ENCODE measurements at places on chromosomes 3 and 15.

GRCh38 chr3:44682182-44682896, 30.1 kb upstream of the ZNF502 start:
- peak; percentile 82 for DNase-seq

DNA sequence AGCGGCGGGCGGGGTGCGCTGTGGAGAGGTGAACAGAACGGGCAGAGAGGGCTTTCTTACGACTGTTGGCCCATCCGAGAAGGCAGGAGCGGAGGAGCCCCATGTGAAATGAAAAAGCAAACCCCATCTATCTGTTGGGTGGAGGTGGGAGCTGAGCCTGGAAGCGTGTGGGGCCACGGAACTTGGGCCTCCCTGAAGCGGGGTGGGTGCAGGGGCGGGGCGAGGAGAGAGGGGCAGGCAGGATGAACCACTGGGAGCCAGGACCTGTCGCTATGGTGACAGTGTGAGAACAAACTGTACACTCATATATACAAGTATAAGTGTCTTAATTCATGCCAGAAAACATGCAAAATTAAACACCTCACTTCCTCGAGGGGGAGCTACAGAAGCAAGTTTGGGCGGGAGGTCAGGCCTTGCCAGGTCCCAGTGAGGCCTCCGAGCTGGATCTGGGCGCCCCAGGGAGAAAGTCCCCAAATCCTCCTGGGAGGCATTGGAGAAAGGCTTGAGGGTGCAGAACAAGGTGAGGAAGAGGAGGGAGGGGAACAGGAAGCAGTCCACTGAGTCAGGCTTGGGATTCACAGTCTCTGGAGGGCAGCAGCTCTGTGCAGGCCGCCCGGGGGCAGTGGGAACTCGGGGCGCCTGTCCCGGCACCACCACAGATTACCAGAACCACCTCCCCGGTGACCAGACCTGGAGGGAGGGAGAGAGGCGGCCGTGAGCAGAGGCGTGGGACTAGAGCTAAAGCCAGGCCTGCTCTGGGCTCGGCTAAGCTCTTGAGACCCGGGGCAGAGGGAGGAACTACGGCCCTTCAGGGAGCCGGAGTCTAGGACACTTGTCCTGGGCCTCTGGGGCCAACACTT, 34.8 kb downstream of the RBPMS2 start:
- peak; percentile 45 for DNase-seq

GRCh38 chr15:37572401-37572800, 362.0 kb upstream of the TMCO5A start:
- DNase-seq = no peak

DNA sequence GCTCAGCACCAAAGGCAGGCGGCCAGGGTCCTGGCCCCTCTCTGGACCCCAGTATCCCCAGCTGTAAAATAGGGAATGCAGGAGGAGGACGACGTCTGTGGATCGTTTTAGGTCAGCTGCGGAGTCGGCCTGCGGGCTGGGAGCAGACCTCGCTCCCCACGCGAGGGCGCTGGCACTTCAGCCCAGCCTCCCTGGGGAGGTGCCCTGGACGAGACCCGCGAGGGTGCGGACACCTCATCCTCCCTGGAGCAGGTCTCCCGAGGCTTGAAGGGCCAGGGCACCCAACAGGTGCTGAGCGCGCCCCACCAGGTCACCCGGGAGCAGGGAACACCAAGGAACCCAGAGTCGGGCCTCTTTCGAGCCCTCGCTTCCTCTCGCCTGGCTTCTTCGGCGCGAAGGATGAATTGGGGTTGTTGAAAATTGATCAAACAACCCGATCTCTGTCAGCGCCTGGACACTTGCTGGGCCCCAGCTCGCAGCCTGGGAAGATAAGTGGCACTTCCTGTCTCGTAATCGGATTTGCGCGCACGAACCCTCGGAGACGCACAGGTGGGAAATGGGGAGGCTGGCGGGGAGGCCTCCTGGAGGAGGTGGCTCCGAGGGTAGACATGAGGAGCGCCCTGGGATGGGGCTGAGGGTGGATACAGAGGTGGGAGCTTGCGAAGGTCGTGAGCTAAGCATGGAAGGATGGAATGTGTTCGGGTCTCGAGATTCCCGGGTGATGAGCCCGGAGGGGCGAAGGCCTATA, 588 bp upstream of the VIPR1 start:
- DNase-seq = peak; percentile 26

DNA sequence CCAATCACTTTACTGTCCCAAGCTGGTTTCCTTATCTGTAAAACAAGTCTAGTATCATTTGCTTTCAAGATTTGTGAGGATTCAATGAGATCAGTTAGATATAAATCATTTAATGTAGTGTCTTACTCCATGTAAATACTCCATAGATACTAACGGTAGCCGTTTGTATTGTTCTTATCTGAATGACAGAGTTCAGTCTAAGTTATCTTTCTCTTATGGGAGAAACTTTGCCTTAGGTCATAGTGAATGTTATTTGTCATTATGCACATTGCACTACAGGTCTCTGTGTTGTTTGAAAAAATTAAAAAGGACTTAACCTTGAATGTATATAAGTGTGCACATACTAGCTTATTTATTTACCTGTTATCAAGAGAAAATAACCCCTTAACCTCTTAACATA, 44.7 kb downstream of the MBNL1 start:
- DNase-seq = no peak

DNA sequence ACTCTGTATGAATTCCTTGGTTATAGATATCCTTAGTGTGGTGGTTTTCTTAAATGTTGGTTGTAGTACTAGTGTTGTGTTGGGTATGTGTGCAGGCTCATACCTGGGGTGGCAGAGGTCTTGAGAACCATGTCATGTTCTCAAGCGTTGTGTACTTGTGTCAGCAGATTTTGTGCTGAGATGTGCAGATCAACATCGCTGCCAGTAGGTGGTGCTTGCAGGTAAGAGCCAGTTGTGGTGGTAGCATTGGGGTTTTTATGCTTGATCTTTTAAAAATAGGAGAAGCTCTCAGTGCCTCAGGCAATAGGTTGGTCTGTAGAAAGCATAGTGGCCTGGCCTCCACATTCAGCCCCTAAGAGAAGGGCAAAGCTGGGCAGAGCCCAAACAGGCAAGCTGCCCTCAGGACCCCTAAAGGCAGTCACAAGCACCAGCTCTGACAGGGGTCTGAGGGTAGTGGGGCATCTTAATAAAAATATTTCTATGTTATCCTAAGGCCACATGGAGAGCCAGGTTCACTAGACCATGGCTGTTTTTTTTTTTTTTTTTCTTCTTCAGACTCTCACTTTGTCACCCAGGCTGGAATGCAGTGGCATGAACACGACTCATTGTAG, 164.0 kb downstream of the IL20RB start:
- DNase-seq = peak; percentile 30

DNA sequence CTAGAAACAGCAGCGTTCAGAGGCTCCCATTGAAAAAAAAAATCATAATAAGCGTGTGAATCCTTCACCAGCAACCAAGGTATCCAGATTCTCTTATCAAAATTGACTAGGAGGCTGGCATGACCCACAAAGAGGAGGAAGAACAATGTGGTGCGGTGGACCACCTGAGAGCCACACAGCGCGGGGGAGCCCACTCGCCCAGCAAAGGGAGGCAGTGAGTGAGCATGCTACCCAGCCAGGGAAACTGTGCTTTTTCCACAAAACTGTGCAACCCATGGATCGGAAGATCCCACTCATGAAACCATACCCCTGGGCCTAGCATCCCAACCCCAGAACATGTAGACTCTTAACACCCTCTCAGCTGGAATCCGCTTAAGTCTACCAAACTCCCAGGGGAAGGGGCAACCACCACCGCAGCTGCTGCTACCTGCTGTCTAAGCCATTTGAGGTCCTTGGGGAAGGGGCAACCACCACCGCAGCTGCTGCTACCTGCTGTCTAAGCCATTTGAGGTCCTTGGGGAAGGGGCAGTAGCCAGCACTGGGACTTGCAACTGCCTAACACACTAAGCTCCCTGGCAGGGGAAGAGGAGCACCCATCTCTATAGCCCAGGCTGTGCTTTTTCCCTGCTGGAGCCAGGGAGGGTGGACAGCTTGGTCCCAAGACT, 102.8 kb upstream of the CLDN18 start:
- DNase-seq = no peak

- peak; percentile 81 for DNase-seq
Observed at GRCh38 chr15:80615783-80616391, 79.2 kb upstream of the ABHD17C start.

DNA sequence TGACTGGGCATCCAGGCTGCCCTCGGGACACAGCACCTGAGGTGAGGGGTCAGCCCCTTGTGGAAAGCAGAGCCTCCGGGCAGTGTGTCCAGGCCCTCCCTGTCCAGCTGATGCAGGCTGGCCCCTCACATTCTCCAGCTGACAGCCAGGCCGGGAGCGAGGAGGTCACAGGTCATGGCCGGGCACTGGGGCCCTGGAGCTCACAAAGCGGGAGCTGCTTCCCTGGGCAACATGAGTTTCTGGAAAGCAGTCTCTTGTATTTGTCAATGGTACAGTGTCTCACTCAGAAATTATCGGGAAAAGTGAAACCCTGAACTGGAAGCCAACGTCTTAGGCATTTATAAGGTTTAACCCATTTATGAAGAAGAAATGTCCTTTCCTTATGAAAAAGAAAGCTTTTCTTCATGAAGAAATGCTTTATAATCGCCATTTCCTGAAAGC, 118.5 kb downstream of the OPA1 start:
- no peak for DNase-seq

- no peak for DNase-seq
Observed at GRCh38 chr15:33934396-33934795, 33.9 kb upstream of the CHRM5 start.

DNA sequence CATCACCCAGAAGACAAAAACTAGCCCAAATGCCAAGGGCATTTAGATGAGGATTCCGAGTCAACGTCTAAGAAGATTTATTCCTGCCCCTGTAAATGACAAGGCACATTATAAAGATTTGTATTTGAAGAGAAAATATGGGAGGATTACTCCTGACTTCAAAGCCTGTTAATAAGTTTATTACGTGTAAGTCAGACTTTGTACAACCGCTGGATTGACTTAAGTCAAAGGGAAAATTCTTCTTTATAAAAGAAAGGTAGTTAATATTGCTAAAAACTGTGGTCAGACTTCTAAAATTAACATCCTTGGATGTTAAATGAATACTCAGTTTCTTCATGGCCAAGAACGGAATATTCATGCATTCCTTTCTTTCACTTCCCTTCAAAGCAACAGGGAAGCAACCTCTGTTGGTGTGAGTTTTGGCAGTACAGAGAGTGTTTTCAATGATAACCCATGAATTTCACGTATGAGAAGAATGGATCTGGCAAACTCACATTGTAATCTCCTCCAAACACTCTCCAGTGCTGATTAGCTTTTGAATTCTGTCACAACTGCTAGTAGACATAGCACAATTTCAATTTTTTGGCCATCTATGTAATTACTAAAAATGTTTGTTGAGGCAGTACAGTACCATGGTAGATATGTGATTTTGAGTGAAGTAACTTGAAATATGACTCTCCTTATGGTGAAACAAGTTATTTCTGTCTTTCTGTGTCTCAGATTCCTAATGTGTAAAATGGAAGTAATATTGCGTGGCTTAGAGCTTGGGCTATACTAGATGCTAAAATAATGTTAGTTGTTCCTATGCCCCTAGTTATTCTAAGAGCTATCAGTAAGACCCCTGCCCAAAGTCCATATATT, 62.0 kb downstream of the PLD1 start:
- DNase-seq = peak; percentile 70

DNA sequence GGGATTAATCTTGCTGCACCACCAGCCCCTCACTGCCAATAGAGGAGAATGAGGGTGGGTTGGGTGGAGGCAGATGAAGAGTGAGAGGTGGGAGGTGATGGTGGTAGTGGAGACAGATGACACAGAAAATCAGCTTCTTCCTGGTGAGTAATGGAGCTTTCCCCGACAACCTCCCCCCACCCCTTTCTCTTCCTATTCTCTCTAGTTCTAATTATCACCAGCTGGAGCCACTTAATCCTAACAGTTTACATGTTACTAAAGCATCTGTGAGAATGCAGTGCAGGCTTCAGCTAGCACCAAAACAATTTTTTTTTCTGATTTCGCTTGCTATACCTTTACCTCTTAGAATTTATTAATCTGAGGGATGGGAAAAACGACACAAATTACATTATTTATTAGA, 116.1 kb upstream of the DNAJC19 start:
- DNase-seq = no peak

GRCh38 chr3:16305111-16305541, 40.1 kb downstream of the OXNAD1 start:
- DNase-seq = no peak

- DNase-seq = peak; percentile 70
Observed at GRCh38 chr3:133426721-133427120, 26.9 kb downstream of the BFSP2 start.

- no peak for DNase-seq
Observed at GRCh38 chr3:31572236-31573004, 39.7 kb downstream of the STT3B start.

- DNase-seq = peak; percentile 5
Observed at GRCh38 chr15:98506711-98507110, 141.6 kb upstream of the IGF1R start.

GRCh38 chr3:124858275-124858674, 28.9 kb downstream of the ITGB5 start:
- peak; percentile 80 for DNase-seq

DNA sequence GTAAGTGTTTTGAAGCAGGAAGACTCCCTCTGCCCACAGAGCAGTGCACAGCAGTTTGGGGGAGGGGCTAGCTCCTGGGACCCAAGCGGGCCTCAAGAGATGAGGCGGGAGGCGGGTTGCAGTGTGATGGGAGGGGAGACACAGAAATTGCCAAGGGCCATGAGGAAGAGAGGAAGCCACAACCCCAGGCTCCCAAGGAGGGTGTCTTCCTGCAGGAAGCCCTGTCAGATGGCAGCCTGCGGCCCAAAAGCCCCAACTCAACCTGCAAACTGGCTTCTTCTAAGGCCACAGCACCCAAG, 7.3 kb upstream of the ISLR2 start:
- DNase-seq = no peak

DNA sequence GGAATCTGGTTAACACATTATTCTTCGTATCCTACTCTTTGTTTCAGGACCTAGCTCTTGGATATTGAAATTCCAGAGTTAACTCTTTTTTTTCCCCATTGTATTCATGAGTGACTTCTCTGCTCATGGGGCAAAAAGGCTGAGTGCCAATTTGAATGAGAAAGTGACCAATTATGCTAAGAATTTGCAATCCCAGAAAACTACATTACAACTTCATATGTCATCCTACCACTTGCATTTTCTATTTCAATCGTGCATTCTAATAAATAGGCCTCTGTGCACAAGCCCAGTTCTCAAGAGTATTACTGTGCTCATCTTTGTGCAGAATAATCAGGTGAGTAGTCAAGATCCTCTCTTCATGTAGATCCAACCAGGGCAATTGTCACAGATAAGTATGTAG, 537.8 kb downstream of the OTOL1 start:
- DNase-seq = peak; percentile 76

DNA sequence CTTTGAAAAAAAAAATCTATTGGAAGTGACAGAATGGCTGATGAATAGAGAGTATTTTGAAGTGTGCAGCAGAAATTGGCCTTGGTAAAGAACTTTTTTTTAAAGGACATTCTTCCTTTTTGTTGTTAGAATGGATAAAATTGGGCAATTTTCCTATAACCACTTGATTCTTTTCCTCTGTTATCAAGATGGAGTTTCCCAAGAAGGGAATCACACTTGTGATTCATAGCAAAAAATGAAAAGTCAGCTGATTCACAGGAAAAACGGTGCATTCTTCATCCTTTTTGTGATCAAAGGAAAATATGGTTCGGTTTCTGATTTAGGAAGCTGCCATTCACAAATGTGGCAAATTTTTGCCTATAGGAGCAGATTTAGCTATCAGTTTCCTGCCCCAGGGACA, 486.8 kb downstream of the GBE1 start:
- DNase-seq = peak; percentile 69
